Foreskin fibroblast (primary cell): ENCODE measurements at places on chromosomes 2 and 18.

GRCh38 chr2:210009126-210009525 is 6.7 kb downstream of the RPE start:
- no peak for DNase-seq

DNA sequence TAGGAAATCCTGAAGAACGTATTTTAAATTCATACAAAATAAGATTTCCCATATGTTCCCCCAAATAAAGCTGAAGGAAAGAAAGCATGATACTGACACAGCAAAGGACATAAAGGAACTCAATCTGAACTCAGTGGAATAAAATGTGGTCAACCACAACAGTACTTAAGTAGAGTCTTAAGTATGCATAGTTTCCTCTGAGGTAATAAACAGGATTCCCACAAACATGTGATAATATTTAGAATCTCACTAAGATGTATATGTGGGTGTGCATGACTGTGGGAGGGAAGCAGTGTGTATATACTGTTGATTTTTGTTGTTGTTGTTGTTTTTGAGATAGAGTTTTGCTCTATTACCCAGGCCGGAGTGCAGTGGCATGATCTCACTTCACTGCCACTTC is 69.3 kb downstream of the NOL10 start:
- peak; percentile 67 for DNase-seq

DNA sequence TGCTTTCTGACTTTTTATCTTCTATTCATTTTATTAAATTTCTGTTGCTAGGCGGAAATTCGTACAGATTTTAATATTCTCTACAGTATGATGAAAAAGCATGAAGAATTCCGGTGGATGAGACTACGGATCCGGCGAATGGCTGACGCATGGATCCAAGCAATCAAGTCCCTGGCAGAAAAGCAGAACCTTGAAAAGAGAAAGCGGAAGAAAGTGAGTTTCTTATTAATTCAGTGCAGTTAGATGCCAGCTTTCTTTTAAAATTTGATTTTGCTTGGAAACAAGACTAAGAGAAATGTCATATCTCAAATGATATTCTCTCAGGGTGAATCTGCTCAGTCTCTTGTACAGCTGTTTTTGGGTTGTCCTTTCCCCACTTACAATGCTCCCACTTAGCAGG is 84.3 kb downstream of the MGAT5 start:
- DNase-seq: no peak

DNA sequence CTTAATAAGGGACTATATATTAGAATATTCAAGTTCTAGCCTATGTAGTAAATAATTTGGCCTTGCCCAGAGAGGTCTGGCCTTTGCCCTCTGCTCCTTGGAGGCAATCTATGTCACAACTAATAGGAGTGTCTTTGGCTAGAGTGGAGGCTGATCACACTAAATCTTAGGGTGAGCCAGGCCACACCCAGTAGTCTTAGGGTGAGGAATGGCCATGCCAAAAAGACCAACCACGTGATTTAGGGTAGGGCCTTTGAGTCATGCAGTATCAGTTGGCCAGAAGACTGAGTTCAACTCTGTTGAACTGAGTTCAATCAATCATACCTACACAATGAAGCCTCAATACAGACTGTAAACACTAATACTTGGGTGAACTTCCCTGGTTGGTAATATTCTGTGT is 26.0 kb upstream of the FLACC1 start:
- no peak for DNase-seq

DNA sequence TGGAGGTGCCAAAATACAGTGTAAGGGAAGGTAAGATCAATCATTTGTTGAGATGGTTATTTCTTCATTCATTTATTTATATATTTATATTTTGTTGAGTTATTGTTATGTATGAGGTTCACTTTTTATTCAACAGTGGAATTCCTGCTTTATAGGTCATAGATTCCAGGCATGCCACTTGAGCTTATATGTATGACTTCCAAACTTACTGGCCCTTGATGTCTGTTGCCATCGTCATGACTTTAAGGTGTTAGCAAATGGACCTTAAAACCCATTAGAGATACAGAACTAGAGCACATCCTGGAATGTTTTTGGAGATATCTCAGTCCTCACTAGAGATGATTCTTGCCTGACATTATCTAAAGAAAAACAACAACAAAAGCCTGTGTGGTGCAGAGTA is 25.9 kb downstream of the CCDC85A start:
- DNase-seq: peak; percentile 5

GRCh38 chr2:13652531-13653313 is 936.0 kb downstream of the TRIB2 start:
- DNase-seq: peak; percentile 30

DNA sequence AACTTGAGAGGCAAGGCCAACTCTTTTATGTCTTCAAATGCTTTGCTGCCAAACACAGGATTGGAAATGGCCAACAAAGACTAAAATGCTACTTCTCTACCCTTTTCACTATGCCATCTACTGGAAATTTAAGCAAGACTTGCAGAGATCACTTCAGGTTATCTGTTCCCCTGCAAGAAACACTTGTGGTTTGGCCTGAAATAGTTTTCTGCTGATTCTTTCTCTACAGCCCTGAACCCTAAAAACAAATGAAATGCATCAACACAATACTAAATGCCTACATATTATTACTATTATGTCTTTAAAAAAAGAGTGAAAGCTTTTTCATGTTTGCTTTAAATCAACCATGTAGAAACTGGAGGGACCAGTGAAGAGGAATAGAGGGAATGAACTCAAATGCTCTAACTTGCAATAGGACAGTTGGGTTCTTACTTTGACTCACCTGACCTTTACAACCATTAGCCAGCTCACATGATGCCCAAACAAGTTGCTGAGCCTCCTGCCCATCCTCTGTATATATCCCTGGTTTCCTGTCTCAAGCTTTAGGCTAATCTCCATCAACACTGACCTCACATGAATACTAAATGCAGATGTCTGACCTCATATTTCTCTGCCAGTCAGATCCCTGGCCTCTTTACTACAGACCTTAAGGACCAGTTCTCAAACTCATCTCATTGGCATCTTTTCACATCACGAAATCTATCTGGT is 17.5 kb upstream of the ADAM17 start:
- DNase-seq: peak; percentile 37

- no peak for DNase-seq
Observed at GRCh38 chr2:28148000-28148399, 244.7 kb upstream of the FOSL2 start.

- DNase-seq: peak; percentile 90
Observed at GRCh38 chr2:121501031-121501430, 29.6 kb upstream of the RNU4ATAC start.

- peak; percentile 57 for DNase-seq
Observed at GRCh38 chr2:74835831-74836674, 2.1 kb downstream of the HK2 start.

- no peak for DNase-seq
Observed at GRCh38 chr2:30679426-30680088, 127.7 kb downstream of the CAPN13 start.

DNA sequence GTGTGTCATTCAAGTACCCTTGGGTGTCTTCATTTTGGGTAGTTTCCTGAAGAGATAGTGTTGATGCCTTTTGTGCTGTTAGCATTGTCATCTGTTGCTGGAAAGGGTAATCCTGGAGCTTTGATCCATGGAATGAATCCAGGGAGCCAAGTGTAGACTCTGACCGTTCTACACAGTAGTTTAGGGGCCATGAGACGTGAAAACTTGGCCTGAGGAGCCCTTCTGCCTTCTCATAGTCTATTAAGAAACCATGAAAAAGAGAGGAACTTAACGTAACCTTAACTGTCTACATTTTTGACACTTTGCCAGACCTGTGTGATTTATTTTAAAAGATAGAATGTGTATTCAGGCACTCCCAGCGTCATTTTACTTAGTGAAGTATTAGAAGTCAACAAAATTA is 194.0 kb downstream of the BABAM2 start:
- no peak for DNase-seq

GRCh38 chr18:63146828-63147409 is 172.7 kb downstream of the BCL2 start:
- no peak for DNase-seq

- DNase-seq: no peak
Observed at GRCh38 chr2:12064153-12064552, 317.7 kb downstream of the LPIN1 start.

DNA sequence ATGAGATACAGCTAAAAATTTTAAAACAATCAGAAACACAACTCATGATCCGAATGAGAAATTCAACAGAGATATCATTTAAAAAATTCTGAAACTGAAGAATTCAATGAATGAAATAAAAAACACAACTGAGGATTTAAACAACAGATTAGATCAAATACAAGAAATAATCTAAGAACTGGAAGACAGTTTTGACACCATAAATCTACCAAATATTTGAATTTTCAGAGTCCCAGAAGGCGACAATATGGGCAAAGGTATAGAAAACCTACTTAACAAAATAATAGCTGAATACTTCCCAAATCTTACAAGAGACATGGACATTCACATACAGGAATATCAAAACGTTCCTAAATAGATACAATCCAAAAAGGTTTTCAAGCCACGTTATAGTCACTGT is 221.9 kb downstream of the OTX1 start:
- no peak for DNase-seq

- peak; percentile 99 for DNase-seq
Observed at GRCh38 chr18:74291771-74292540, at the start of gene CYB5A. TSS of gene CYB5A (minus strand) at chr18:74291963. CDS start at chr18:74291875, 88 bp downstream.

GRCh38 chr2:150491430-150491829 is 4.0 kb upstream of the RND3 start:
- no peak for DNase-seq

- peak; percentile 75 for DNase-seq
Observed at GRCh38 chr2:86038291-86039081, 67.2 kb downstream of the POLR1A start.

GRCh38 chr2:207086136-207086535 is 79.6 kb downstream of the KLF7 start:
- DNase-seq: no peak

DNA sequence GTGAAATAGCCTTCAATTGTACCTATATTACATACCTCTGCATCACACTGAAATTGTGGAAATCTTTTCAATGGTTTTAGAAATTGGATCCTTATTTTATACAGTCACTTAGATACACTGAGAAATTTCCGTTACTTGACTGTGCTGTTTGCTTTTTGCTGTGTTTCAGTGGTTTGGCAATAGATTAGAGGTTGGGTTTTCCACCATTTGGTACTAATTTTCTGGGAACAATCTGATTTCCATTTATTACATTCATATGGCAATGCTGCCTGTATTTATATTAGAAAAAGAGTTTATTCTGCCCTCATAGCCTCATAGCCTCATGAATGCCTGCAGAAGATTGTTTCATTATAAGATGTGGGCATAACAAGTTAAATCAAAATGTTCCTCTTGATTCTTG is 285.0 kb downstream of the GULP1 start:
- peak; percentile 21 for DNase-seq

- DNase-seq: peak; percentile 15
Observed at GRCh38 chr2:138182937-138183312, 218.7 kb downstream of the HNMT start.

- no peak for DNase-seq
Observed at GRCh38 chr18:77248873-77249568, 627 bp upstream of the GALR1 start.

DNA sequence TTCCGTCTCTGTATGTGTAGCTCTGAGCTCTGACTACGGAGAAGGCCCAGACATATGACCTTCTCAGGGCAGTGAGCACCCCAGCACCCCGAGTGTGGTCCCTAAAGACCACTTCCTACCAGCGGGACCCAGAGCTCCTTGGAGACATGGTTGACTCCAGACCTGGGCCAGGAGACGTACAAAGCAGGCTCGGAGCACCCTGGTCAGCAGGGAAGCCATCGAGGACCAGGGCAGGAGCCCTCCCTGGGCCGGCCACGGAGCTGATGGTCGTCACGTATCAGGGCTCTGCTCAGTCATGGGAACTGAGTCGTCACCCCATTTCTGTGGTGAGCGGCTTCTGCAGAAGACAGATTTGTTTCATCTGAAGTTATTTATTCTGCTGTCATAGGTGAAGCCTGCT is 12.8 kb upstream of the NEU4 start:
- DNase-seq: no peak

DNA sequence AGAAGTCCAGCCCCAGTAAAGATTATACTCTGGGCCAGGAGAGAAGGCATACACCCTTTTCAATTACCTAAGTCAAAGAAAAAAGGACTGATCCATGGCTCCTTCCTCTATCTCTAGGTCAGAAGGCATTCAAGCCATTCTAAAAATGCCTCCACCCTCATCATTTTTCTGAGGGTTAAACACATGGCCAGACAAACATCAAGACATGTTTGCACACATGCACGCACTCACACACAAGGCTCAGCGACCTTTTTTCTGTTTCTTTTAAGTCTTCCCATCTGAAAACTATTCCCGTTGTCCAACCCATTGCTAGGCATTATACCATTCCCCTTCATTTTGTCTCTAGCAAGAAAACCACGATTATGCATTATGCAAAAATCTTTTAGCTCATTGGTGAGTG is 126.6 kb downstream of the EN1 start:
- no peak for DNase-seq

- peak; percentile 51 for DNase-seq
Observed at GRCh38 chr2:55839182-55839819, 84.3 kb downstream of the EFEMP1 start.

- no peak for DNase-seq
Observed at GRCh38 chr2:68103709-68104055, 40.9 kb upstream of the C1D start.

DNA sequence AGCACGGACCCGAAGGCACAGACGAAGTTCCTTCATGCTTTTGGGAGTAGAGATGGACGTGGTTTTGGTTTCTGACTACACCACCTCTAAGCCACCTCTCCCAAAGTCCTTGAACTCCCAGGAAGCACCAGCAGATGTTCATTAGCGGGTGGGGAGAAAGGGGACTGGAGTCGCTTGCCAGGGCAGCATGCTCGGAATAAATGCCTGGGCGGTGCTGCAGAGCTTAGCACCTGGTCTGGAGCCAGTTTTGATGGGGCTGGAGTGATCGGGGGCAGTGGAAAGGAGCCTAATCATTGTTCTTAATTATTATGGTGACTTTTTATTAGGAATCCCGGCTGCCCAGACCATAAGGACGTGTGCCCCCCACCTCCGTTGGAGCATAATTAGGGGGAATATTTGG is 220.8 kb downstream of the TFCP2L1 start:
- DNase-seq: no peak

DNA sequence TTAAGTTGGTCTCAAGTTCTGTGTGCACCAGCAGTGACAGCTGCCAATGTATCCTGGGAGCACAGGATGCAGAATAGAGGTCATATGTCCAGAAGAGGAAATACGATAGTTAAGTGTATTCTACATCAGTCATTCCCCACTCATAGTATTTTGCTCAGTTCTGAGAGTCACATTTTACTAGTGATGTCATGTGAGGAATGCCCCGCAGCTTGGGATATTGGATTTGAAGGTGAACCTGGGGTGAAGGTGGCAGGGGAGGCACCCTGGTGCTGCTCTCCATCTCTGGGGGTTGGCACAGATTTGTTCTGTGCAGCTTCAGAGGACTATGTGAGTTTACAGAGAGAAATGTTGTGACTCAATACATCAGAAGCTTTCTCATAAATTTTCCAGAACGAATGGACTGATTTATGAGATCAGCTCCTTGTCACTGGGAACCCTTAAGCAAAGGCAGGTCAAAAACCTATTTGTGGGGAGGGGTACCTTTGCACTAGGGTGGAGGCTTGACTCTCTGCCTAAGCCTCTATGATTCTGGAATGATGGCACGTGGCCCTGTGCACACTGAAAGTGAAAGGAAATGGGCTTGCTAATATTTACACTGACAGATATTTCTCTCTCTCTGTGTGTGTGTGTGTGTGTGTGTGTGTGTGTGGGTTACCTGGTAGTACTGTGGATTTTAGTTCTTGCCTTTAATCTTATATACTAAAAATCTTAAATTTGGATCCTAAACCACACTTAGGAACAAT is 95.9 kb downstream of the NEB start:
- DNase-seq: no peak
